Germinal center (tissue), 1 donor: ENCODE measurements at places on chromosomes 4 and X.

GRCh38 chr4:73832651-73833237 is 3.7 kb upstream of the CXCL6 start:
- no peak for DNase-seq

GRCh38 chr4:7584098-7584497 is 149.4 kb upstream of the PSAPL1 start:
- DNase-seq, result no peak

DNA sequence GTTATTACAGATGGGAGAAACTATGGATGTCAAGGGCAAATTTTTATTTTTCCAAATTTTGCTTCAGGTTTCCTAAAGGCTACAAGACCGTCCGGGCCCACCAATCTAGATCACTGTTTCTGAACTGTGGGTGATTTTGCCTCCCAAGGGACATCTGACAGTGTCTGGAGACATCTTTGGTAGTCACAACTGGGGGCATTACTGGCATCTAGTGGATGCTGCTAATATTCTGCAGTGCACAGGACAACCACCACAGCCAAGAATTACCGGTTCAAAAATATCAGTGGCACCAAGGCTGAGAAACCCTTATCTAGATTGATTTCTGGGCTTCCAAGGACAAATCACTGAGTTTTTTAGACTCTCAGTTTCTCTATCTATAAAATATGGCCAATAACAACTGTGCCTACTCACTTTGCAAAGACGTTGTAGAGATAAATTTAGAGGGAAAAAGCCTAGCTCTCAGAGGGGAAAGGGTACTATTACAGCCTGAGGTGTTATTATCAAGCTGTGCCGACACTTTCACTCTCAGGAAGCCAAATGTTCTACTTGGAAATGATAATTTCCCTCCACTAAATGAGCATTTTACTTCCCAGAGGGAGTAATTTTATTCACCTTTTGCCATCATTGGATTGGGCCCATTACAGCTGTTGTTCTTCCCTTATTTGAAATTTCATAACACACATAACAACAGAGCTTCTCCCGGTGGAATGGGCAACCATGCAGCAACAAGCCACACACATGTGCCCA is 442.1 kb downstream of the CENPC start:
- DNase-seq, result no peak

DNA sequence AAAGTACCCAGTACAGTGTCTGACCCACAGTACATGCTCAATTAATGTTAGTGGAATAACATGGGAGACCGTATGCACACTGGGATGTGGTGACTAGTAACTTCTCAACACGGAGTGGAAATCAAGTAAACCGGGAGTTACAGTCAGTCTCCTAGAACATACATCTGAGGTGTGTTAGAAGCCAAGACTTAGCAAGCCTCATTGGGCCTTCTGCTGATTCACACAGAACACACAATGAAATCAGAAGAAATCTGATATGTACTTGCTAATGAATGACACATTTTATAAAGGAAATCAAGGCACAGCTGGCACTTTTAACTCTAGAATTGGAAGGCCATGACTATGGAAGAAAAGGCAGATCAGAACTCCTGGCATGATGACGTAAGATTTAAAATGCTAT is 13.0 kb downstream of the TRAPPC2 start:
- DNase-seq, result no peak

DNA sequence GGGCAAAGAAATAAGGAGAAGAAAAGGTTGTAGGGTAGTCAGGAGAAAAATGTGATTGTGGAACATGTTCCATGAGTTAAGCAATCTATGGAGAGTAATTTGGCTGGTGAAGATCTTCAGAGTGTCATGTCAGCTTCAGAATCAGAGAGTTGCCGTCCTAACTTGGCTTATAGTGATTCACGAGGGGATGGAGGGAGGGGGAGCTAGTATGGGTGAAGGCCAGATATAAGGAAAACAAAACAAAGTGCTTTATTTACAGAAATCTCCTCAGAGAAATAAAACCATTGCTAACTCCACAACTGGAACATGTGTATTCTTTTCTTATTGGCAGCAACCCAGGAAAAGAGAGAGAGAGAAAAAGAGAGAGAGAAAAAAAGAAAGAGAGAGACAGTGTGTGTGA is 256.5 kb upstream of the NRK start:
- no peak for DNase-seq

- no peak for DNase-seq
These were observed 121.6 kb upstream of the EPHA5 start for GRCh38 chr4:65791812-65792308.

DNA sequence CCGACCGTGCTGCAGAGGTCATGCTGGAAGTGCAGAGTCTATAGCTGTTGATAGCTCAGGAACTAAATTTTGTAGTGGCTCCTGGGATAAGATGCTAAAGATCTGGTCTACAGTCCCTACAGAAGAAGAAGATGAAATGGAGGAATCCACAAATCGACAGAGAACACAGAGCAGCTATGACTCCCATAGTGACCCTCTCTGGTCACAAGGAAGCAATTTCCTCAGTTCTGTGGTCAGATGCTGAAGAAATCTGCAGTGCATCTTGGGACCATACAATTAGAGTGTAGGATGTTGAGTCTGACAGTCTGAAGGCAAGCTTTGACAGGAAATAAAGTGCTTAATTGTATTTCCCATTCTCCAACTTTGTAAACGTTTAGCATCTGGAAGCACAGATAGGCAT is 8.8 kb downstream of the MANBA start:
- DNase-seq, result no peak

GRCh38 chr4:90689739-90690138 is 562.5 kb downstream of the CCSER1 start:
- no peak for DNase-seq

- no peak for DNase-seq
These were observed 305.5 kb upstream of the EMCN start for GRCh38 chr4:100823066-100823992.

- DNase-seq, result no peak
These were observed 93.4 kb upstream of the MAMLD1 start for GRCh38 chrX:150269605-150270254.

- no peak for DNase-seq
These were observed 206.3 kb upstream of the ATP6AP2 start for GRCh38 chrX:40374486-40374885.

GRCh38 chr4:15542760-15543159 is 73.1 kb downstream of the CC2D2A start:
- DNase-seq, result no peak

DNA sequence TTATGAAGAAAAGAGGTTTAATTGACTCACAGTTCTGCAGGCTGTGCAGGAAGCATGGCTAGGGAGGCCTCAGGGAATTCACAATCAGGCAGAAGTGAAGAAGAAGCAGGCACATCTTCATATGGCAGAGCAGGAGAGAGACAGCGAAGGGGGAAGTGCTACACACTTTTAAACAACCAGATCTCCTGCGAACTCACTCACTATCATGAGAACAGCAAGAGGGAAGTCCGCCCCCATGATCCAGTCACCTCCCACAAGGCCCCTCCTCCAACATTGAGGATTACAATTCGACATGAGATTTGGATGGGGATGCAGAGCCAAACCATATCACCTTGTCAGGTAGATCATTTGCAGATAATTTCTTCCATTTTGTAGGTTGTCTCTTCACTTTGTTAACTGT is 555.5 kb upstream of the MAGEB2 start:
- no peak for DNase-seq

DNA sequence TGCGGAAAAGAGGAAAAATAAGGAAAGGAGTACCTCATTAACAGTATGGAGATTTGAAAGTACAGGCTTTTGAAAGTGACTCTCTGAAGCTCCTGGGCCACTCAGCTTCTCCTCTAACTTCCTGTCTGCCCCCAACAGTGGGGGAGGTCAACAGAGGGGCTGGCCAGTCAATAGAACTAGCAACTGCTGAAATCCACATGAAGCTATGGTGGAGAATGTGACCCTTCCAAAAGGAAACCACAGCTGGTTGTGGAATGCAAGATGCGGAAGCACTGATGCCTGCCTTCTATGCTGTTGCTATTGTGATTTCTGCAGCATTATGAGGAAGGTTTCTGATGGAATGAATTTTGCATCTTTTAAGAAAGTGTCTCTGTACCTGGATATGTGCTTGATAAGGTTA is 2.4 kb downstream of the CORIN start:
- no peak for DNase-seq

DNA sequence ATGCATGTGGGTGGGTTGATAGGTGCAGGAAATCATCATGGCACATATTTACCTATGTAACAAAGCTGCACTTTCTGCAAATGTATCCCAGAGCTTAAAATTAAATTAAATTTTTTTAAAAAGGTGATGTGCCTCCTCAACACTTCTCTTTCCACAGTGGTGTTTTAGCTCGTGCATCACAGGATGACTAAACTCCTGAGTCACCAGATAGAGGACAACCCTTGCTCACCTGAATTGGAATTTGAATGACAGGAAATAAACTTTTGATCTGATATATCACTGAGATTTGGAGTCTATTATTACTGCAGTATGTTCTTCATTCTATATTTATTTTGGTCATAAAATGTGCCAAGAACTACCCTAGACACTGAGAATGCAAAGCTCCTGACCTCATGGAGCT is 185.3 kb downstream of the MAPK10 start:
- no peak for DNase-seq

- no peak for DNase-seq
These were observed 36.3 kb upstream of the MYOZ2 start for GRCh38 chr4:119099227-119099810.

DNA sequence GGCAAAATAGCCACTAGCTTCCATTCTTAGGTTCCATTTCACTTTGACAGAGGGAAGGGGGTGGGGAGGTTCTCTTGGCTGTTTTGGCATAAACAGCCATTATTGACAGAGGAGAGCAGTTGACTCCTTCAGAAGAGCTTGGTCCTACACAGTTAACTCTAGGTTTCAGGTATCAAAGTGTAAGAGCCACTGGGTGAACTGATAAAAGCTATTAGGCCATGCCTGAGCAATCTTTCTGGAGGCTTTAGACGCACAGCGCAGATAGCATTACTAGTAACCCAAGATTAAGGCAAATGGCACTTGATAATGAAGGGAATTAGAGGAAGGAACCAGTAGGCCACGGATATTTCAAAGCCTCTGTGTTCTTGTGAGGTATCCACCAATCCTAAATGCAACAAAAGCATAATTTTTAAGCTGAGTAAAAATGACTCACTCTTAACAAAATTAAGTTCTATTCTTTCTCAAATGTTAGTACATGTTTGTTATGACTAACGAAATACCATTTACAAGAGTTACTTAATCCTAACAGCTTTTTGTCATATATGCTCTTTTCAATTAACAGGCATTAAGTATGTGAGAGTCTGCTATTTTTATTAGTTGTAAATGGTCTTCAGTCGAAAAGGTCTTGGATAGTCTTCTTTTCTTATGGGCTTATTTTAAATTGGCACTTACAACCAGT is 53.6 kb downstream of the SLC7A11 start:
- DNase-seq, result no peak

DNA sequence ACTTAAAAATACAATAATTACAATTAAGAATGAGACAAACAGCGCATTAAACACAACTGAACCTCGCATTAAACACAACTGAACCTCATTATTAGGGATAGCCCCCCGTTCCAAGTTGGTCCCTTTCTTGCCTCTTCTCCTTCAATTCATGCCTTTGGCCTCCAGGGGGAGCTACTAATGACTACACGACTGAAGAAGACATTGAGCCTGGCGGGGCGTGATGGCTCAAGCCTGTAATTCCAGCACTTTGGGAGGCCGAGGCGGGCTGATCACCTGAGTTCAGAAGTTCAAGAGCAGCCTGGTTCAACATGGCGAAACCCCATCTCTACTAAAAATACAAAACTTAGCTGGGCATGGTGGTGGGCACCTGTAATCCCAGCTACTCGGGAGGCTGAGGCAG is 56.4 kb upstream of the NWD2 start:
- DNase-seq, result no peak

- no peak for DNase-seq
These were observed 212.9 kb upstream of the SLC7A11 start for GRCh38 chr4:138455097-138455496.

DNA sequence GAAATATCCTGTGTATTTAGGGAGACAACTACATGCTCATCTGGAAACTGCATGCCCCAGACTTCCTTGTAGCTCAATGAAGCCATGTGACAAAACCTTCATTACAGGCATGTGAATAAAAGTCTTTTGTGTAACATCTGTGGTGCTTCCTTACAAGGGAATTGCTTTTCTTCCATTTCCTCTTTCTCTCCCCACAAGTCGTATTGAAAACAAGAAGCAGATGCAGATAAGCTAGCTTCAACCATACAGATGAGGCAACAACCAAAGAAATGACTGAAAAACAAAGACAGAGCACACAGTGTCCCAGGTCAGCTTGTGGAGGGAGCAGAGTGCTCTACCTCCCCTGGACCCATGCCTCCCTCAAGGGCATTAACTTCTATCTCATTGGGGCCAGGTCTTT is 115.8 kb upstream of the INPP4B start:
- no peak for DNase-seq

DNA sequence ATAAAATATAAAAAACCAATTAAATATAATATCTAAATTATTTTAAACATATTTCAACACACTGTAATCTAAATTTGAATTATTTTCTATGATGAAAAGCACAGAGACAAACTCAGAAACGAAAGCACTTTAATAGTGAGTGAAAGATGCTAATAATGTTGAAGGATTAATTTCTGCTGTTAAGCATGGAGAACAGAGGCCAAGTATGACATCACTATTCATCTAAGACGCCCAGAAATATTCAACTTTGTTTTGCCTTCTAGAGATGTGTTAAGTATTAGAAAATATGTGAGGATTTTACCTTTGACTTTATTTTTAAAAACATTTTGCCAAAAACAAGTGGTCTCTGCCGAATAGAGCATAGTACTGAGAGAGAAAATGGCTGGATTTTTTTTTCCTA is 19.3 kb downstream of the ARHGEF6 start:
- DNase-seq, result no peak

- peak; percentile 25 for DNase-seq
These were observed 1.1 kb downstream of the MAML3 start for GRCh38 chr4:140152751-140153418.

DNA sequence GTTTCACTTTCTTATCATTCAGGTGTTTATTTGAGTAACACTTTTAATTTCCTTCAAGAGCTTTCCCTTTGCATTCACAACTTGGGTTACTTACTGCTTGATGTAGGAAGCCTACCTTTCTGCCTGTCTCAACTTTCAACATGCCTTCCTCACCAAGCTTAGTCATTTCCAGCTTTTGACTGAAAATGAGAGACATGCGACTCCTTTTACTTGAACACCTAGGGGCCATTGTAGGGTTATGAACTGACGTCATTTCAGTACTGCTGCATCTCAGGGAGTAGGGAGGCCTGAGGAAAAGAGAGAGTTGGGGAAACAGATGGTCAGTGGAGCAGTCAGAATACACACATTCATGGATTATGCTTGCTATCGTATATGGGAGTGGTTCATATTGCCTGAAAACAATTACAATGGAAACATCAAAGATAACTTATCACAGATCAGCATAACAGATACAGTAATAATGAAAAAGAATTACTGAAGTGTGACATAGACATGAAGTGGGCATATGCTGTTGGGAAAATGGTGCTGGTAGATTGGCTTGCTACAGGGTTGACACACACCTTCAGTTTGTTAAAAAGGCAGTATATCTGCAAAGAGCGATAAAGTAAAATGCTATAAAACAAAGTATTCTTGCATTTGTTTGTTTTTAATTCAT is 25.7 kb downstream of the USP53 start:
- DNase-seq, result no peak

- DNase-seq, result no peak
These were observed 7.2 kb downstream of the RAB28 start for GRCh38 chr4:13476915-13477314.
